ENCODE measurements at places on chromosomes 5 and 9.

- no peak for DNase-seq
Observed at GRCh38 chr5:880816-881550, 11.6 kb downstream of the BRD9 start.

DNA sequence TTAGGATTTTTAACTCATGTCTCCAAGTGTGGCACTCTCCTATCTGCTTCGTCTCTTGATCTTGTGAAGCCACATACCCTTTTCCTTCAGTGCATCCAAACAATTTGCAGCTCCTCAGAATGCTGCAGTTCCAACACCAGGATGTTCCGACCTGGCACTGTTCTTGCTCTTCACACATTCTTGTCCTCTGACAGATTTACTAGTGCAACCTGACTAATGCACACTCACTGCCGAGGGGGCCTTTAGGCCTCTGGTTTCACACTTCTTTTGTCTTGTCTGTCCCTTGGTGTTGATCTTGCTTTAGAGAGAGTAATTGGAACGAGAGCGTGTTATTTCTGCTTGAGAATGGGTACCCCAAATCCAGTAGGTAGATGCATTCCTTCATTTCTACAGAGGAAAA, 15.0 kb downstream of the ARHGAP26 start:
- no peak for DNase-seq

DNA sequence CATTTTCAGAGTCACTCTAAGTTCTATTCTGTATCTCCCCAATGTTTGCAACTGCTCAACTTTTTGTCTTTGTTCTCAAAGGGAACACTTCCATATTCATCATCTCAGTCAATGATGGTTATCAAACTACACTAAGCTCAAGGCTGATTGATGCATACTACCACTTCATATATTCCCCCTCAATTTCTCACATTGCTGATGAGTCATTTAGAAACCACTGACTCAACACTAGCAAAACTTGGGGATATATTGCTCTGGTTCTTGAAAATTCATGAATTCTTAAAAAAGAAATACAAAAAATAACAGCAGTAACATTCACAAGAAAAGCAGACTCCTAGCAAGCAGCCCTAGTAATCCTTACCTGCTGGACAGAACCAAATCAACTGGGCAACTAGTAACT, 52.2 kb downstream of the ABHD17B start:
- DNase-seq = no peak

DNA sequence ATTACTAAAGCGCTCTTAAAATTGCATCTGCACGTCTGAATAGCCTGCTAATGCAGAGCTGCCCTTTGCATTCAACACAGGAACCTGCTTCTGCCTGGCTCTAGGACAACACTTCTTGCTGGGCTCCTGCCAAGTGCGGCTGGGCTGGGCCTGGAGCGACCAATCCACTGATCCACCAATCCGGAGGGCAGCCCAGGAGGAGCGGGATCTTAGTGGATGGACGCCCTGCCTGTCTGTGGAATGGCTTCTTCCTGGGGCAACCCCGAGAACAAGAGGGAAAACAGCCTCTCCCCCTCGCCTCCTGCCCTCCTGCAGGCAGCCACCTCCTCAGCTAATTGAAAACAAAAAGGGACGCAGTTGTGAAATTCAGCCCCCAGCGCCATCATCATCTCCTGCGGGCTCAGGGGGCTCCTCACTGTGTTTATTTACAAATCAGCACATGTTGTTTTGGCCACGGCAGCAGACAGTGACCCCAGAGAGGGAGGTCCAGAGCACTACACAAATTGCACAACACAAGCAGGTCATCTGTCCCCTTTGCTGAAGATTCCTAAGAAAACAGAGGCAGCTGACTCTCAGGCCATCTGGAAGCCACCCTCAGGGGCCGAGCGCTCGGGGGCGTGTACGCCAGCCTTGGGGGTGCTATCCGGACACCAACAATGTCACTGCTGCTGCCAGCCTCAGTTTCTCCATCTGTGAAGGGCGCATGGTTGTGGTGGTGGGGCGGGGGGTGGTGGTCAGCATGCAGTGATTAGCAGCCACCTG, 57.3 kb downstream of the GADD45G start:
- no peak for DNase-seq

- DNase-seq = no peak
Observed at GRCh38 chr9:137355761-137356365, 53.8 kb upstream of the NRARP start.

- DNase-seq = no peak
Observed at GRCh38 chr5:83354958-83355357, 116.6 kb upstream of the VCAN start.

GRCh38 chr9:88007291-88007650, 32.9 kb upstream of the CDK20 start:
- no peak for DNase-seq

DNA sequence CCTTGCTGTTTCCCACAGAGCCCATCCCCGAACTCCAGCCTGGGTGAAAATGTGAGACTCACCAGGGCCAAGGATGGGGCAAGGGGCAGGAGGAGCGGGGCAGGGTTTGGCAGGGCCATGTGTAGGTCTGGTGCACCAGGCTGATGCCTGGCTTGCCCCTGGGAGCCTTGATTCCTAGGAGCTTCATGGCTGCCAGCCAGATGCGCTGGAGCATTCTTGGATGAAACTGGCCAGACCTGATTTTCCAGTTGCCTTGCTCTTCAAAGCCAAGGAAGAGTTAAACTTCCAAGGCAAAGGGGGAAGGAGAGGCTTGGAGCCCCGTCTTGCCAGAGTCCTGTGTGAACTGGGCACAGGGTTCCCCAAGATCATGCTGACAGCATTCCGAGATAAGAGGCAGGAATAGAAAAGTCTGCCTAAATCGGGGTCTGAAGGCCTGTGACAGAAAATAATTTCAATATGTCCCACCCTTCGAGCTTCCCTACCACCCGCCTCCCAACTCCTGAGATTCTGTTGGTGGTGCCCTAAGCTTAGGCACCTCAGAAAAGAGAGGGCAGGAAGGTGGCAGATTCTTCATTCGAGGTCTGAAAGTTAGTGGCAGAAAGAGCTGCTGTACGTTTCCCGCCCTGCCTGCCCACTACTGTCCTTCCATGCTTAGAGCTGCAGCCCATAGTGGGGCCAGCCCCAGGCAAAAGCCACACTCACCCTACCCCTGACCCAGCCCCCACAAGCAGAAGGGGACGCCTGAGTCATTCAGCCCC, 20.4 kb downstream of the FAT2 start:
- DNase-seq = no peak

Measured in bone marrow (tissue), 2 donors.